ENCODE measurements at places on chromosomes 4 and X.

- DNase-seq, result no peak
Measured at GRCh38 chr4:3521621-3522325, 10.4 kb downstream of the LRPAP1 start.

DNA sequence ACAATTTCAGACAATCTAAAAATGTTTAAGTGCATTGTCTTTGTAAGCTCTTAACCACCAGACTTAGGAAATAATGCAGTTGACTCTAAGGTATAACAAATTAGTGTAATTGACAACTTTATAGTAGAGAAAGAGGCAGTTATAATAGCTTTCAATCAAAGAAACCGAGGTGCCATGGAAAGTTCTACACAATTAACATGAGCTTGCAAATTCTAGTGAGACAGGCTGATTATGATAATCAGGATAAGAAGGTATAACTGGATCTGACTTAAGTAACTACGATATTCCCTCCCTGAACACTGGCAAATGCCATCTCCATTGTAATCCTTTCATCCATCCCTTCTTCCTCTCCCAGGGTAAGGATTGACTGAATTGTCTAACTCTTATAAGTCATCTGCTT lies 11.4 kb upstream of the KLHL5 start:
- no peak for DNase-seq

GRCh38 chrX:49712577-49712976 lies 16.8 kb upstream of the PAGE1 start:
- DNase-seq, result no peak

GRCh38 chr4:119982756-119983155 lies 83.9 kb downstream of the MAD2L1 start:
- no peak for DNase-seq

DNA sequence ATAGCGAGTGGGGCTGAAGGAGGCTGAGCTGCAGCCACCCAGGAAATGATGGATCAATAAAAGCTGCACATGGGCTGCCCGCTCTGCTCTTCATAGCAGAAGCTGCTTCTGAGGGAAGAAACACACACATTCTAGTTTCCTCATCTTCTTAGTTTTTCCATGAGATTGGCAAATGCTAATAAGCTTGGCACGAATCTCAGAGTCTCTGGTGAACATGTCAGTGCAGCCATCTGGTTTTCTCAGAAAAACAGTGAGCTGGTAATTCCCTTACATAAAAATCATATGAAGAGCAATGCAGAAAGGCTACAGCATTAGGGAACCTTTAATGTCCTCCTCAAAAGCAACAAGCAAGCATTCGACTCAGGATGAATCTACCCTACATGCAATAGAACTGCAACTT lies 69.9 kb downstream of the GATB start:
- no peak for DNase-seq

DNA sequence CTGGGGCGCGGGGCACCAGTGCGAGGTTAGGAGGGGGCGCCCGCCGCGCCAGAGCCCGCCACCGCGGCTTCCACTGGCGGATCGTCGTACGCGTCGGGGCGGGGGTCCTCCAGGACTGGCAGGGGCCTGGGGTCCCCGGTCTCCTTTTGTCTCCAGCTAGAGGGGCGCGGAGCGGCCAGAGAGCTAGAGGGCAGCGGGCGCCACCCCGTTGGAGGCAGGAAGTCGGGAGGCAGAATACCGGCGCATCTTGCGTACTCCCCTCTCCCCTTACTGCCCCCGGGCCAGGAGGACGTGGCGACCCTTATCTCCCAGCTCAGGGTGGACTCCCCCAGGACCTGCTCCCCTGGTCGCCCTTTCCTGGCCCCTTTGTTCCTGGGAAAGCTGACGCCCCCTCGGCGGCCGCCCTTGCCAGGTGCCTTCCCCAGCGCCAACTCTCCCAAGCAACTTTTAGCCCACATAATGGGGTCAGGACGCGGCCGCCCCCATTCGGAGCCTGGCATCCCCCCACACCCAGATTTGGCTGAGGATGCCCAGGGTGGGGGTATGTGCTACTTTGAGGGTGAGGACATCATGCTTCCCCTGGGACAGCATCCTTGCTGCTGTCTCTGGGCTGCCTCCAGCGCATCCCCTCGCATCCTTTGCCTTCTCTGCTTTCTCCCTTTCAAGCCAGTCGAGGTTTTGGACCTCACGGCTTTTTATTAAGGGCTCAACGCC lies 933 bp downstream of the CNKSR2 start:
- no peak for DNase-seq

DNA sequence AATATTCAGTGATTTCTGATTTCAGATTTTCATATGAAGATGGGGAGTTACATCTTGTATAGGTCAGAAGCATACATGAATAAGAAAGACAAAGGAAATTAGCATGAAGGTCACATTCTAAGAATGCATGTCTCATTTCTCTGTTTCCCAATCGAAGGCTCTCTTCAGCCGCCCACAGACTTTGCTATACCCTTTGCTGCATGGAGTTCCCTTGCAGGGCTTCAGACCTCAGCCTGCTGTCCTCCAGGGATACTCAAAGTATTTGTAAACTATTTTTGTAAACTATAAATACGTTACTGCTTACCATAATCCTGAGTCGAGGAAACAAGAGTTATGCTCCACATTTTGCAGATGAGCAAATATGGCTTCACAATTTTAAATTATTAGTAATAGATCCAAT lies 738.4 kb downstream of the PCDH18 start:
- DNase-seq, result no peak

GRCh38 chrX:97504431-97504830 lies 620.7 kb downstream of the RPA4 start:
- no peak for DNase-seq

DNA sequence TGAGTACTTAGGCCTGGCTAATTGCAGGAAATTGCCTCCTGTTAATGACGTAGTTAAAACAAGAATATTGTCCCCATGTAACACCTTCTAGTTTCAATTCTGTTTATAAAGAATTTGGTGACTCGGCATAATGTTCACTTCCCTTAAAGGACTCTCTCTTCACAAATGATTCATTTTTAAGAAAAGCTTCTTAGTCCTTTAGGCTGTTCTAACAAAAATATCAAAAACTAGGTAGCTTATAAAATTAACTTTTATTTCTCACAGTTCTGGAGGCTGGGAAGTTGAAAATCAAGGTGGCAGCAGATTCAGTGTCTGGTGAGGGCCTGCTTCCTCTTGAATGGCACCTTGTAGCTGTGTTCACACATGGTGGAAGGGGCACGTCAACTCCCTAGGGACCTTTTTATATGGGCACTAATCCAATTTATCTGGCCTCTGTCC lies 23.8 kb downstream of the COL25A1 start:
- no peak for DNase-seq

DNA sequence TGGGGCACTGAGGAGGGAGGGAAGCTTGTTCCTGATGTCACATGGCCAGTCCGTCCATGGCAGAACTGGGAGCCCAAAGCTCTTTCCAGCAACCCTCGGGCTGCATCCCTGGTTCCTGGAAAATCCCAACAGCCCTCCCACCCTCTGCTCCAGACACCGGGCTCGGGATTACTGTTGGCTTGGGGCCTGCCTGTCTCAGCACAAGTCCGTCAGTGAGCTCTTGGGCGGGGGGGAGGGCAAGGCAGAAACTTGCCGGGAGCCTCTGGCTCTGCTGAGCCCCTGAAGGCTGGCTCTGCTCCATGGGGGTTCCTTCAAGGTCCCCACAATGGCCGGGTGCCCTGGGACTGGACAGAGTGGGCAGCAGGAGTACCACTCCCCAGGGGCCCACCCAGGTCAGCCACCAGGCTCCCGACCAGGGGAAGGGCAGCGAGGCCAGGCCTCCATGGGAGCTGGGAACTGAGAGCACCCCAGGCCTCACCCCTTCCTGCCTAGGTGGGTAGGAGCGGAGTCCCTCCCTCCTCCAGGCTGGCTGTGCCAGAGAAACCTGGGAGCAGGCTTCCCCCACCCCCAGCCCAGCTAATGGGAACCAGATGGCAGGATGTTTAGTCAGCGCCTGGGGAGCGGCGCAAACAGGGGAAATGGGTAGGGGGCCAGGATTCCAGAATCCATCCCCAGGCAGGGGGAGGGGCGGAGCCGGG lies 6.4 kb upstream of the HAUS7 start:
- no peak for DNase-seq

GRCh38 chrX:36583674-36584073 lies 424.5 kb upstream of the FAM47C start:
- DNase-seq, result no peak

DNA sequence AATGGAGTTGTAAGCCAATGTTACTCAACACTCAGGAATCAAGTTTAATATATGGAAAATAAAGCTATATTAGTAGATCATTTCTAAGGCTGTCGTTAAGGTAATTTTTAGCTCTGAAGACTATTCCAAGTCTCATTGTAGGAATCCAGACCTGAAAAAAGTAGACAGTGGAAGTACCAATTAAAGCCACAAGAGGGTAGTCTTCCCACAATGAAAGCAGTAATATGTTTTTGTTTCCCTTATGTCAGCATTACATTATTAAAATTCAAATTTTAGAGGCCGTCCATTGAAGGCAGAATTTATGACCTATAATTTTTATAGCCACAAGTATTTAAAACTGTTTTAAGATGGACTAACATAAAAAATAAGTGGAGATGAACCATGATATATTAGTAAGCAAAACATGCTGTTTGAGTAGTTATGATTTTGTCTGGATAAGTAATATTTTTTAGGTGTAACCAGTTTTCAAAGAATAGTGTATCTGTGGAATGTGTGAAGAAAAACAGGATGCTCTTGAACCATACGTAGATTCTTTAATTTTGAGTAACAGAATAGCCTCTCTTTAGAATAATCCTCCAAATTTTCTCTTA lies 372.6 kb upstream of the TECRL start:
- DNase-seq, result no peak

GRCh38 chrX:103554687-103555424 lies 30.5 kb upstream of the TCEAL4 start:
- DNase-seq, result peak; percentile 65

- no peak for DNase-seq
Measured at GRCh38 chr4:123990310-123990870, 593.8 kb downstream of the SPRY1 start.

DNA sequence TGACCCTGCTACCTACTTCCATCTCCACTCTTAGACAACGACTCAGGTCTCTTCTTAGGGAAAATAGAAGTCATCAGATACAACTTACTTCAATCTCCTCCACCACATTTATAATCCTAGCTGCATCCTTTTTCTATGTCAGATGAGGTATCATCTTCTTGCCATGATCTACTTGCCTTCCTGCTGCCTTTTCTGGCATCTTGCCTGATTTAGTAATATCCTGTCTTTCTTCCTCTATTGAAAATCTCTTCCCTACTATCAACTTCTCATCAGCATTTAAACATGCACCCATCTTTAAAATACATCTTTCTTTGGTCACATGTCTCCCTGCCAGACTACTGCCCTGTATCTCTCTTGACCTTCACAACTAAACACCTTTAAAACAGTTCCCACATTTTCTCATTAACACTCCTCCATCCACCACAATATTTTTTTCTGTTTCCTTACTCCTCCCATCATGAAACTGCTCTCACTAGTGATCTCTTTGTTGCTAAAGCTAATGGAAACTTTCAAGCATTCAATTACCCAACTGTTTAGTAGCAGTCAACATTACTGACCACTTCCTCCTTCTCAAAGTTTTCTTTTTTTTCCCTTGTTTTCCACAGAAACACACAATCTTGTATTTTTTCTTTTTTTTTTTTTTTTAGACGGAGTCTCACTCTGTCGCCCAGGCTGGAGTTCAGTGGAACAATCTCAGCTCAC lies 100.8 kb upstream of the CXorf66 start:
- DNase-seq, result no peak

GRCh38 chrX:154308108-154308946 lies 12.7 kb downstream of the TKTL1 start:
- no peak for DNase-seq

GRCh38 chr4:88106205-88106604 lies 52.2 kb downstream of the ABCG2 start:
- no peak for DNase-seq

DNA sequence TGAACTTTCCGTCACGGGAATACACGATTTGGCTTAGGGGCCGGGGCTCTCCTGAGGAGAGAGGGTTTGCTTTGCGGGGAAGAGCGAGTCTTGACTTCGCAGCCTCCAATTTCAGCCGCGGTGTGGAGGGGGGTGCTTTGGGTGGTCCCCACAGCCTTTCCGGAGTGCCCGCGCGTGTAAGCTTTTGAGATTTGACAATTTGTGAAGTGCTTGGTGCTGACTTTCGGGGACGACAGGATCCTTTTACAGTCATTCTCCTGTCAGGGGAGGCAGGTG lies 355 bp downstream of the SCML1 start:
- no peak for DNase-seq

GRCh38 chr4:88908003-88908402 lies 149.0 kb downstream of the FAM13A start:
- no peak for DNase-seq

- no peak for DNase-seq
Measured at GRCh38 chrX:129512409-129512808, 10.9 kb downstream of the SMARCA1 start.

DNA sequence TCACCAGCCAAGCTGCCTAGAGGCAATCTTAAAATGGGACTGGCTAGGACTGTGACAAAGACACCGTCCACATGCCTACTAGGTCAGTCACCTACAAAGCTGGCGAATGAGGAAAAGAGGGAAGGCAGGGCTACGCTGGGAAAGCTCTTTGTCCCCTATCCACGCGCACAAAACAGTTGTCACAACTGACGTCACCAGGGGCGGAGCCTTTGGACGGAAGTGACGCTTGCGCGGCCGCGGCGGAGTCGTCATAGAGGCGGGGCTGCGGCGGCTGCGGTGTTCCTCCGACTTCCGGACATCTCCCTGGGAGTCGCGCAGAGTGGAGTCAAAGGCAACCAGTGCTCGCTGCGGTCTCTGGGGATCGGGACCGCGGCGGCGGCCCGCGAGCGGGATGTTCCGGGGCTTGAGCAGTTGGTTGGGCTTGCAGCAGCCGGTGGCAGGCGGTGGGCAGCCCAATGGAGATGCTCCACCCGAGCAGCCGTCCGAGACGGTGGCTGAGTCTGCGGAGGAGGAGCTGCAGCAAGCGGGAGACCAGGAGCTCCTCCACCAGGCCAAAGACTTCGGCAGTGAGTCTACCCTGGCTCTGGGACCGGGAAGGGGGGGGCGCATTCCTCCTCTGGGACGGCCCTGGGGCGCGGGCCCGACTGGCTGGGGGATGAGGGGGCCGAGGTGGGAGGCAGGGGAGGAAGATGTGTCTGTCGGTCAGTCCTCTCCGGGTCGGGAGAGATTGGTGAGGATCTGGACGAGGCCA lies at the start of gene SYAP1:
SYAP1 (plus strand) TSS at position 279 of the 751 bp plus-strand sequence; CDS start at position 392, 113 bp downstream.
- DNase-seq, result peak; percentile 99

DNA sequence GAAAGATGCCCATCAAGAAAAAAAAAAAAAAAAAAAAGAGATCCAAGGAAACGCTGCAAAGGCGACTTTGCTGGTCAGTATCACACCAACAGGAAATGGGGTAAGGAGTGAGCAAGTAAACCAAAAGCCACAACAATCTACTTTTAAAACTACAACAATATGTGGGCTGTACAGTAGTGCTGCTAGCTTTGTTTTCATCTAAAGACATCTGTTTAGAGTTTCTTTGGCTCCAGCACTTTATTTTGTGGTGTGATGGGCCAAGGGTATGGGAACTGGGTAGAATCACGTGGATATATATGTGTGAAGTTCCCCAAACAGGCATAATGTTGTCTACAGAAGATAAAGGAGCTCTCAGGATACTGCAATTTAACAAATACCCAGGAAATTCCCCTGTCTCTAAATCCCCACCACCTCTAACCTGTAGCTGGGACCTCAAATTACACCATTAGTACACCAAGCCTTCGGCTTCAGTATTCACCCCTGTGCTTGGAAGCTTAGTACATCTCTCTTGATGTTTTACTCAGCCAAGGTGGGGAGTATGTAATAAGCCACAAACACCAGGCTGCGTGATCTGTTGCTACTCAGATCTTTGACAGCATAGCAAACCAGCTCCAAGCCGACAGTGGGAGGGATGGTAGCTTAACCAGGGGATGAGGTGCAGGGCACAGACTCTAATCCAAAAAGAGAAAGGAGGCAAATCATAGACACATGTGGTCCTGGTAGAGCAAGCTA lies 207.9 kb downstream of the HS6ST2 start:
- DNase-seq, result no peak

GRCh38 chr4:184697956-184698355 lies 35.9 kb downstream of the CENPU start:
- DNase-seq, result no peak

Measured in NCI-H2107 (cell line).